ENCODE measurements at places on chromosomes 5 and 9.

GRCh38 chr5:24714746-24715145 lies 70.0 kb upstream of the CDH10 start:
- peak; percentile 20 for DNase-seq

GRCh38 chr5:17079562-17079961 lies 137.9 kb upstream of the BASP1 start:
- no peak for DNase-seq

- DNase-seq: peak; percentile 32
Measured at GRCh38 chr9:6711403-6711802, 46.4 kb upstream of the KDM4C start.

DNA sequence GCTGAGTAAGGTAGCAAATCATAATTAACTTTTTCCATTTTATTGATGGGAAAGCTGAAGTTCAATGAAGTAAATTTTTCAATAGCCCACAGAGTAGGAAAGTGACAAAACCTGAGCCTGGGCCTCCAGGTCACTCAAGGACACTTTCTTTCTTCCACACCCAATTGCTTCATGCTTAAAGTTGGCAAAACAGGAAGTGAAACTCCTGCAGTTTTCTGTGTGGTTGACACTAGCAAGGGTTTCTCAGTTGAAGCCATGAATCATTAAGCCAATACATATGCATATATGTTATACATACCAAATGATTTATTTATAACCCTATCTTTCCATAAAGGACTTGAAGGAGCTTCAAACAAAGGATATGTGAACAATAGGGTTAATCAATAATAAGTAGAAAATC lies 13.9 kb downstream of the TLR4 start:
- DNase-seq: peak; percentile 29

- DNase-seq: no peak
Measured at GRCh38 chr5:9186069-9186468, 359.8 kb downstream of the SEMA5A start.

- no peak for DNase-seq
Measured at GRCh38 chr9:32384002-32384363, 460 bp upstream of the ACO1 start.

GRCh38 chr5:135543001-135543484 lies 7.3 kb upstream of the NEUROG1 start:
- DNase-seq: no peak

GRCh38 chr5:149054416-149054815 lies 8.4 kb downstream of the SH3TC2 start:
- no peak for DNase-seq

DNA sequence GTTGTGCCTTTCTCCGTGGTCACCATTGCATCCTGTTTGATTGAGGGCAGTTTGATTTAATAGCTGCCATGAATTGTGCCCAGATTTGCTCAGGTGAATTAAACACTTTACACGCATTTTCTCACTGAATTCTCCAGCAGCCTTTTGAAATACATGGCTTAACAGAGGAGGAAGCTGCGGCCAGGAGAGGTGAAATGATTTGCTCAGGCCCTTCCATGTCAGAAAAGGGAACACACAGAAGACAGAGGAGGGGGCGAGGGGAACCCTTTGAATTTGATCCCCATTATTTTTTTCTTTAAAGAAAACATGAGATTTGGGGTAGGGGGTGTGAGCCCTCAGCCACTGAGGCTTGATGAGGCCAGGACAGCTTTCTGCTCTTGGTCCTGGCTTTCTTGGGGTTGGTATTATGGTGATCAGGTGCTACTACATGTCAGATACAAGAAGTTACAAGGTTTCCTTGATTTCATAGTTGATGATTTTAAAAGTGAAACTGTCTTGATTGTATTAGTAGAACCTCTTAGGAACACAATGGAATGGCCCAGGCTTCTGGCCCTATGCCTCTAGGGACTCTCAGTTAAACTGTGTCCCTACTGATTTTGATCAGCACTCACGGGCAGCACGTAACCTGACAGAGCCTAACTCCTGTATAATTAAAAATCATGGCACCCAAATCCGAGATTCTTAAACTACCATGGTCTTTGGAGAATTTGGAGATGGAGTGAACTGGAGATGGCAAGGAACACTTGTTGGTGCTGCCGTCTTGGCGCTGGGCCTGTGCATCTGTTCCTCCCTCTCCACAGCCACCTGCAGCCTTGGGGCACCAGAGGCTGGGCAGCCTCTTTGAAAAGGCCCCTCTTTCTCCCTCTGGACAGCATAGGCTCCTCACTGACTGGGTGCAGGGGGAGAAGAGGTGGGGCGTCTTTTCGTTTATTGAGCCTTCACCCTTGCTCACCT lies 107.9 kb downstream of the TRIO start:
- DNase-seq: no peak

DNA sequence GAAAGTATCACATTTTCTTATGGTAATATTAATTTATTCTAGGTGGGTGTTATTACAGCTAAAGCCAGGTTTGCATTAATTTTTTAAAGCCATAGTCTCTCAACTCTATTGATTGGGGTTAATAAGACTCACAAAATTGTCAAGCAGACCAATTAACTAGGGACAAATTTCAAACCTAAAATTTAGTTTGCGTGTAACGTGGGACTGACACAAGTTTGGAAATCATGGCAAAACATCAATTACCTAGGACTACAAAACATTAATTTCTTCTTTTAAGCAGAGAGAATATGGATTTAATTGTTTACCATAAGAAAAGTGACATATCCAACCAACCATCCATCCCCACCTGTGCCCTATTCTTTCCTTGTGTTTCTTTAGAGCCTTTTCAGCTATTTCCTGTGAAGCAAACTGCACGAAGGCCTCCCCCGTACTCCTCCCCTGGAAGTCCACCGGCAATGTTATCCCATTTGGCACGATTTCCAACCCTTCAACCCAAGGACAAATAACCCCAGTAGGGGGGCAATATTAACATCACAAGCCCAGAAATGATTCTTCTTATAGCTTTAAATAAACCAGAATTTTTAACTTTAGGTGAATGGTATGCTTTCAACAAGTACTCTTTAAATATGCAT lies 4.4 kb downstream of the HNRNPH1 start:
- no peak for DNase-seq

DNA sequence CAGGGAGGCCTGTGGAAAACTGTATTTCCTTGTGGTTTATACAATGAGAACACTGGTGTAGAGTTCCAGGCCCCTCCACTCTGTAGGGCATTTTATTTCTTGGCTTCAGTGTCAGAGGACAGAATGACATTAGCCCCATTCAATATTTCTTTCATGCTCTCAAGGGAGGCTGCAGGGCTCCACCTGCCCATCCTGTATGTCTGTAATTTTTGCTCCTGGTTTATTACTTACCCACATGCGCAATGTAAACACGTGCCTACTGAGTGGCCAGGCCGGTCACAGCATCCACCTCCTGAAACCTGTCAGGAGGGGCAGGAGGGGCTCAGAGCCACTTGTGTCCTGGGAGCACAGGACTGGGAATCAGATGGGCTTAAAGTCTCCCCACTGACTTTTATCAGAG lies 82.4 kb downstream of the GADD45G start:
- DNase-seq: no peak

DNA sequence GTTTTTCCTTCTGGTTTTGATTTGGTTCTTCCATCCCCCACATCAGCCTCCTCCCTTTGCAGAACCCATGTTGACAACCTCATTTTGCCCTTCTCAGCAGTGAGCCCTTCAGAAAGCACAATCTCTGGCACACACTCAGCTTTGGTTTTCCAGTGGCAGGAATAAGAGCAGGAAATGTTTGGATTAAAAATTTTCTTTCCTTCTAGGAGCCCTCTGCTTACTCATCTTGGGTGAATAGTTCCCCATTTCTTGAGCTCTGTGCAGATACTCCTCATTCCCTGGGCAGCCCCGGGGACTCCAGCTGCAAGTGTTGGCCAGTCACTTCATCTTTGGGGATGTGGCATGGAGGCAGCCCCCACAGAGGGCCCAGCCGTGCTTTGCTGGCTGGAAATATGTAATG lies 170.5 kb downstream of the NR3C1 start:
- DNase-seq: no peak

DNA sequence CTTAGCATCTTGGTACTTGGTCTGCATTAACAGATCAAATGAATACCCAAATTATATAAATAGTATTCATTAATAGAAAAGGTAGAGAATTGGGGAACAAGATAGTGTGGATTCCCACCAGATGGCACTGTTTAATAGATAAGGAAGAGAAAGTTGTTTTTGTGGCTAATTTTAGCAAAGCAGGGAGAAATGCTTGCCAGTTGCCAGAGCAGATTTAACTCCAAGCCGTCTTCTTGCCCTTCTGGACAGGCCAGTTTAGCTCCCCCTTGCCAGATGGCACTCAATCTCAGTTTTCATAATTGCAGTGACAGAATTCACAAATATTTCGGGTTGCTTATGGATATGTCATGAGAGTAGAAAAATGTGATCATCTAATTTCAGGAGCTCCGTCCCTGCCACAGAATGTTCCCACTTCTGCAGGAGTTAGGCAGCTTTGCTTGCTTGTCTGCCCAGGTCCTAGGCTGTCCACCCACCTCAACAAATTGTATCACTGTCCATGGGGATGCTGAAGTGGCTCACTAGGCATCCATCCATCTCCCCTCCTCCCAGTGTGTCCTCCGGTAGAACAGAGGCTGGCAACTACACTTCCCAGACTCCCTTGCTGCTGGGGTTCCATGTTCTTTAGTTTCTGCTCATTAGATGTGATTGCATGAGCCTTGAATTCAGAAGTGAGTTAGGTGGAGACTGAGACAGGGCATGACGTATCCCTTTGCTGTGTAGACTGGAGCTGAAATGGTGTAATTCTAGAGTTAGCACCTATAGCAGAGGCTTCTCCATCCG lies 11.8 kb upstream of the HEXB start:
- no peak for DNase-seq

DNA sequence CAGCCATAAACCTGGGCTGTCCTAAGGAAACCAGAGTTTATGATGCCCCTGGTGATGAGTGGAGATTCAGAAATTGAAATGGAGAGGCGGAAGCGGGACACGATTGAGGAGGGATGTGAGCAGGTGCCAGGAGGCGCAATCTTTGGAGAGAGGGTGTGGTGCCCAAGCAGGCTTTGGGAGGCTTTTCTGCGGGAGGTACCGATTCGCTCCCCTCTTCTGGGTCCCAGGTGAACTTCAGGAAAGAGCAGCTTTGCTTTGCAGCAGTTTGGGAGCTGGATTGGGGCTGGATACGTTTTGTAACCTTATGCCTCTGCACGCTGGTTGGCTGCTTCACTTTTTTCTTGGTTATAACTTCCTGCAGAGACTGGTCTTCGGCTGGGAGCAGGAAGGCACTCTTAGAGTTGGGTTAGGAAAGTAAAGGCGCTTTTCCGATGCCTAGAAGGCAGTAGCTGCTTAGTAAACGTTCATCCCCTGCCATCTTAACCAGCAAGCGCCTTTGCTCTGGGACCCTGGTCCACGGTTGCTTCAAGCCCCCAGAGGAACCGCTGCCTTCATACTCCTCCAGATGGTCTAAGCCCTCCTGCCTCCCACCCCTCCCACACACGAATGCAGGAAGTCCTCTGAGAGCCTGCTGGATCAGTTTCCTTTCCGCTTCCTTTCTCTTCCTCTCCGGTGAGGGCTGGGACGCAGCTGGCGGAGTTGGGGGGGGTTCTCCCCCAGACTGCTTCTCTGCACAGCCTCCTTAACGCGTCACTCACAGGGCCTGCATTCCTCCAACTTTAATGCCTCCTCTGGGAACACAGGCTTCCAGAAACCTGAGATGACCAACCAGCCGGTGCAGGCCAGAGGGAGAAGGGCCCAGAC lies 15.2 kb upstream of the NEK6 start:
- DNase-seq: no peak

- no peak for DNase-seq
Measured at GRCh38 chr5:171308453-171309275, at the start of gene TLX3. TLX3 (plus strand) TSS chr5:171309248; CDS start chr5:171309366, 118 bp downstream.

GRCh38 chr9:75148561-75148960 lies 60.2 kb downstream of the OSTF1 start:
- peak; percentile 93 for DNase-seq

- DNase-seq: no peak
Measured at GRCh38 chr9:4929917-4930316, 55.2 kb upstream of the JAK2 start.

- peak; percentile 77 for DNase-seq
Measured at GRCh38 chr9:38713426-38713825, 6.5 kb downstream of the FAM240B start.

DNA sequence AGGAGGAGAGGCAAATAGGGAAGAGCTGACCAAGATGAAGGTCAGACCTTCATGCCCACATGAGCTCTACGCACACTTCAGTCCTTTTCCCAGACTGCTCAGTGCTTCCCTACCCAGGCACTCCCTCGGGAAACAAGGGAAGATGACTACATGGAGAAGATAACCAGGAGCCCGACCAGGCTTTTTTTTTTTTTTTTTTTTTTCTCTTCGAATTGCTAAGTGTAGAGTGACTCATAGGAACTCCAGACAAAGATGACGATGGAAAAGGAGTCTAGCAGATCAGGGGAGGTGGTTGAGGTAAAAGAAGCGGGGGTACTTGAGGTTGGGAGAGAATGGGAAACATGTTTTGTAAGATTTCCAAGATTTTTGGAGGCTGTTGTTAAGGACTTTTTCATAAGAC lies 526.1 kb downstream of the BNC2 start:
- DNase-seq: peak; percentile 15

DNA sequence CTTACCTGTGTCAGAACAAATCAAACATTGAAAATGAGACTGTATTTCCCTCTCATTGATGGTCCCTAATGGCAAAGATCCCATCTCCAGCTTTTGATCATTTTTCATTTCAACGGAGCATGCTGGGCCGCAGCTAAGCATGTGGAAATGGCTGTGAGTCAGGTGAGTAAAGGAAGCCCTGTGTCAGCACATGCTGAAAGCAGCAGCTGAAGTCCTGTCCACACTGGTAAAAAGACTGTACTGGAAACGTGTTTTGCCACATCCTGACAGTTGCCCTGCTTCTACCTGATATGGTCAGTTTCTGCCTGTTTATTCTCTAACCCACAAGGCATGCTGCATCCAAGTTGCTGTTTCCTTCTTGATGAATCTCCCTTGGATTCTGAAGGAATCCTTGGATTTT lies 330.1 kb downstream of the EFNA5 start:
- DNase-seq: no peak

Data from H4 (cell line).